ENCODE measurements at places on chromosomes 3 and 15.

DNA sequence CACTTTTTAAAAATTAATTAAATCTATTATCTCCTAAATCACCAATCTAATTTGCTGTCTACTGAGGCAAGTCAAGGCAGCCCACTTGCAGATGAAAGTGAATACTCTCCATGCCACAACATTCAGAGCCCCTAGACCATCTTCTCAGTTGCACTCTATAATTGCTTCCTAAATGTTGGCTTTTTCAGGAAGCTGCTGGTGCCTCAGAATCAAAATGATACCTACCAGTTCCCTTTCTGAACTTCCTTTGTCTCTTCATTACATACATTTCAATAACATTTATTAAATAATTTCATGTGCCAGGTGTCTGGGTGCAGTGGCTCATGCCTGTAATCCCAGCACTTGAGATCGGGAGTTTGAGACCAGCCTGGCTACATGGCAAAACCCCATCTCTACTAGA lies 124.1 kb downstream of the SERPINI1 start:
- DNase-seq: no peak

DNA sequence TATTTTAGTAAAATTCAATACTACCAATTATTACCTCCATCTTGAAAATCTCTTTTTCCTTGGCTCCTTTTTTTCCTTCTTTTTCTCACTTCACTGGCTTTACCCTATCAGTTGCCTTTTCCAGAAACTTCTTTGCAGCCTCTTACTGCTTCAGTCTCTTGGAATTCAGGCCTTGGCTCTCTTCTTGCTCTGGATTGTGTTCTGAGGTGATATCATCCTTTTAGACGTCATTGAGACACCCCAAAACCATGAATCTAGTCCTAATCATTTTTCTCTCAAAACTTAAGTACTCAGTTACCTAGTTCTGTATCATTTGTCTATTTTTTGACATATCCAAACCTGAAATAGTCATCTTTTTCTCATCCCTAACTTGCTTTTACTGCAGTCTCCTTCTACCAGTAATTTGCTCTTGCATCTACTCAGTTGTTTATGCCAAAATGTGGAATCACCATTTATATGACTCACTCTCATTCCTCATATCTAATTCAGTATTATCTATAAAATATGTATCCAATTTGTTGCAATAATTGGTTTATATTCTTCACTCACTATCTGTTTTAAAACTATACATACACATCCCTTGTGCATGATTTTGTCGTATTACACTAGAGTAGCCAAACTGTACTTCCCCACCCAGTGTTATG lies 703.2 kb upstream of the CCDC54 start:
- DNase-seq: no peak

GRCh38 chr3:82715091-82715856 lies 953.8 kb upstream of the GBE1 start:
- DNase-seq: no peak

DNA sequence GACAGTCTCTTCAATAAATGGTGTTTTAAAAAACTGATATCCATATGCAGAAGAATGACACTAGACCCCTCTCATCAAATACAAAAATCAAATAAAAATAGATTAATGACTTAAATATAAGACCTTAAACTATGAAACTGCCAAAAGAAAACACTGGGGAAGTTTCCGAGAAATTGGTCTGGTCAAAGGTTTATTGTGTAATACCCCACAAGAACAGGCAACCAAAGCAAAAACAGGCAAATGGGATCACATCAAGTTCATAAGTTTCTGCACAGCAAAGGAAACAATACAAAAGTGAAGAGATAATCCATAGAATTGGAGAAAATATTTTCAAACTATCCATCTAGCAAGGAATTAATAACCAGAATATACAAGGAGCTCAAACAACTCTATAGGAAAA lies 126.2 kb downstream of the GOLIM4 start:
- no peak for DNase-seq

DNA sequence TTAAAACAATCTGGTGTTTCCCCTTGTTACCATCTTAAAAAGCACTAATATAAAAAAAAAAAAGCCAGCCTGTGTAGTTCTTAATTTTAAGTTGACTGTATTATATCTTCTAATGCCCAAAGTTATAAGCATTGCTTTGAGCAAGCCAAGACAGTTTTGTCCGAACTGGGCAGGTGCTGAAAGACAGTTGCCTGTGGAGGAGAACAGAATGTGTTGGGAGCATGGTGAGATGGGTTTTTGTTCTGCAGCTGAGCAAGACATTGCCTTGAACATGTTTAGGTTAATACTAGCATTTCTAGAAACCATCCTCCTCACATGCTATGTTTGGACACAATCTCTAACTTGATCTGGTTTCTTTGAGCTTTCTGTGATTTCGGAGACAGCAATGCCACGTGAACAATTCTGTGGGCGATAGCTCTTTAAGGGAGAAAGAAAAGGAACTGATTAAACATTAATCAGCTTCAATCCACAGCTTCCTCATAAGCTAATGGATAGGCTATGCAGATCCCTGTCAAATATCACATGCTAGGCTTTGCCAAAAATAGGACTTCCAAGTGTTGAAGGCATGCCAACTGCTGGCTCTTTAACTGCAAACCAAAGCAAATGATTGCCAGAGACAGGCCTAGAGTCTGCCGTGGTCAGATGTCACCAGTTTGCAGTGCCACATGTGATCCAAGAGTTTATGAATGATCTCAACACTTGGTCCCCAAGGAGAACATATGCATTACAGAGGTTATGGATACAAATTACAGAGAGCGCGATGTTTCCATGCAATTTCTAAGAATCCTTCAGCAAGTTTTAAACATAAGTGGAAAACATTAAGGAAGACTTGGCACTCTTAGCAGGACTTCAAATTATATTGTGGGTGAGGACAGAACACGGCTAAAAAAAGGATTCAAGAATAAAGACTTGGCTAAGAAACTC lies 428.1 kb downstream of the ROBO2 start:
- DNase-seq: no peak

GRCh38 chr3:188352196-188352927 lies 198.4 kb downstream of the LPP start:
- DNase-seq: no peak

GRCh38 chr3:31137718-31138465 lies 243.4 kb upstream of the GADL1 start:
- DNase-seq: no peak
